ENCODE measurements at places on chromosomes 5 and 9.

DNA sequence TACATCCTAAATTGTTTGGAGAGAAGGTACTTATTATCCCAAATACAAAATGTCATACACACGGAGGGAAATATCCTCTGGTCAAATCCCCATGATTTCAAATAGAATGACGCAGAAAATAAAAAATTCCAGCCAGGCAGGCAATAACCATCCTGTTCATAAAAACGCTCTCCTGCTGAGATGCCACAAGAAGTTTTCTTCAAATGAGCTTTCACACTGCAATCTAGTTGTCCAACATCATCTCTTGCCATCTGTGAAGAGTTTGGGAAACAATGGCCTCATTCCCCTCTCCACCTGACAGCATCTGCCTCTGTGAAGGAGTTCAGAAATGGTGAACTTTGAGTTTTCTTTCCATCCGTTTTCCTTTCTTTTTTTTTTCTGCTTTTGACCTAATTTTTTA, 83.3 kb upstream of the SLC30A5 start:
- DNase-seq = no peak

DNA sequence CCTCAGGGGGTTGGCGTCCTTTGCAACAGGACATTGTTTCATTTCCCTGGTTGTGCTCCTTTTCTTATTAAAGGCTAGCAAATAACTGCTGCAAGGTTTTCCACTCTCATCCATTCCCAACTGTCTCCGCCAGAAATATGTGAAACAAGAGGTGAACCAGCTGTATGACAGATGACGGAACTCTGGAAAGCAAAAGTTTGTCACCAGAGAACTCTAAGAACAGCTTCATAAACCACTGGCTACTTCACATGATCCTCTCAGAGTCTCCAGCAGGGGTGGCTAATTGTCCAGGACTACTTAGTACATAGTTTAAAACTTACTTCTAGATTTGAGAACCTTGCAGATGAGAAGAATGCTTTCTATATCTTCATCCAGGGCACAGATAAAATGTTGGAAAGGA, 195.9 kb upstream of the RAD23B start:
- no peak for DNase-seq

- DNase-seq = no peak
These were observed 11.6 kb downstream of the ABL1 start for GRCh38 chr9:130846487-130847305.

DNA sequence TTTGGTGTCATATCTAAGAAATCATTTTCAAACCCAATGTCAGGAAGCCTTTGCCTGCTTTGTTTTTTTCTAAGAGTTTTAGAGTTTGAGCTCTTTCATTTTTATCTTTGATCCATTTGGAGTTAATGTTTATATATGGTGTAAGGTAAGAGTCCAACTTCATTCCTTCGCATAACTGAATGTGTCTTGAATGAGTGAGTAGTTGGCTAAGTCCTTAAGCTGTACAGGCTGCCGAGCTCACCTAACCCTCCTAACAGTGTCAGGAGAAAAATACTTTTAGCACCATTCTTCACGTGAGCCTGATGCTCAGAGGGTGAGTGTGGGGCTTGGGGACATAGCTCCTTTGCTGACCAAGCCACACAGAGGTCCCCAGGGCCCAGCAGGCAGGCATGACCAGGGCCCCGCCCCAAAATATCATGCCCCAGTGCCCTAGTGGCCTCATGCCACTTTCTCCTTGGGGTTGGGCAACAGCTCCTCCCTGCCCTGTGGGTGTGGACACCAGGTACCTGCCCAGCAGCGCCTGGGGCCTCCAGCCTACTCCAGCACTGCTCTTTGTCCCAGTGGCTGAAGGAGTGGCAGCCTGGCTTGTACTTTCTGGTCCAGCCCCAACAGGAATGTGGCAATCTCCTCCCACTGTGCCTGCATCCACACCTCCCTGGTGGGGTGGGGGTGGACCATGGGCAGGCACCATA, 17.2 kb downstream of the PPARGC1B start:
- no peak for DNase-seq

- DNase-seq = no peak
These were observed 816.8 kb upstream of the DMAC1 start for GRCh38 chr9:8616414-8616813.

- no peak for DNase-seq
These were observed 8.1 kb upstream of the C5orf24 start for GRCh38 chr5:134837530-134838181.

GRCh38 chr9:13648676-13649075, 369.2 kb upstream of the MPDZ start:
- DNase-seq = no peak

DNA sequence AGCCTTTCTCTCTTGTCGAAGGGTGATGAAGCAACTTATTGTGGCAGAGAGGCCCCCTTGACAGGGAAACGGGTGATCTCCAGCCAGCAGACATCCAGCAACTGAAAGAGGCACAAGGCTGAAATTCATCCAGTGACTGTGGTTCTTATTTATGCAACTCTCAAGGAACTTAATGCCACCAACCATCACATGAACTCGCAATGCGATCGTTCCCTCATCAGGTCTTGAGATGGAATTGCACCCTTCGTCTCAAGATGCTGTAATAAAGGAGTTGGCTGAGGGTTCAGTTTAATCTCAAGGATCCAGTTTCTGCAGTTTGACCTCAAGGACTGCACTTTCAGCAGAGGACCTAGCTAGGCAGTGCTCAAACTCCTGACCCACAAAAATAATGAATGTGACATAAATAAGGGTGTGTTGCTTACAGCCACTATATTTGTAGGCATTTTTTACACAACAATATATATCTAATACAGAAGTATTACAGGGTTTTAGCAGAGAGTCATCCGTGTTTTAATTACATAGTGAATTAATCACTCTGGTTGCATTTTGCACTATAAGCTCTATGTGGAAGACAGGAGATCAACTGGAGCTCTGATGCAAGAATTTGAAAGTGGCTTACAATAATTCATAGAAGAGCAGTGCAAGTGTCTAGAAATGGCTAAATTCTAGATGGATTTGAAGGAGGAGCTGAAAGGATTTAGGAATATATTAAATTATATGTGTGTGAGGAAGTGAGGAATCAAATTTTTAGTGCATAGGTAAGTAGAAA, 957.8 kb upstream of the CTNND2 start:
- no peak for DNase-seq

DNA sequence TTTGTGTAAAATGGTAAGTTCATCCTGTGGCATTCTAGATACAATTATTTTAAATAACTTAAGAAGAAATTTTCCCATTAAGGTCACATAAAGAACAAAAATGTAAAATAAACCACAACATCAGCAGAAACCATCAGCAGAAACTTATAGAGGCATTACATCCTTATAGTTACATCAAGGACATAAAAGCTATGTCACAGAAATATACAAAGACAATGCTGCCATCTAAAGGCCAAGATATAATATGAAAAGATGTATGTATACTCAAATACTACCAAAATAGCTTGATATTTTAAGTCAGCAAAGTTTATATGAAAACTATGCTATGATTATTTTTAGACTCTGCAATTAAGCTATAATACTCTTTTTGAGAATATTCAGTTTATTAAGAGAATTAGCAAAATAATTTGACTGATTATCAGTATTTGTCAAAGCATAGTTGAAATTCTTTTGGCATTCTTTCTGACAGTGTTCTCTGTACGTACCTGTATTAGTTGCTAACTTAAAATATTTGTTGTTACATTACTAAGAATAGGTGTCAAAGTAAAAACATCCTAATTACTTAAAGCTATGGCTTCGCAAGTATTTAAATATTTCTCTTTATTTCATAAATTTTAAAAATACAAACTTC, 36.2 kb downstream of the FBXL17 start:
- DNase-seq = no peak

GRCh38 chr5:5164163-5164562, 24.0 kb downstream of the ADAMTS16 start:
- no peak for DNase-seq

GRCh38 chr9:135835131-135835530, 72.2 kb downstream of the CAMSAP1 start:
- no peak for DNase-seq

Measured in stimulated activated CD4-positive, alpha-beta T cell treated with anti-CD3 and anti-CD28 coated beads, Interleukin-12 subunit alpha, Interleukin-12 subunit beta, amount 100 ng/mL, for 24 hours (primary cell).